ENCODE measurements at places on chromosomes 4 and X.

- no peak for DNase-seq
Measured at GRCh38 chr4:139957065-139957464, 196.9 kb downstream of the MAML3 start.

DNA sequence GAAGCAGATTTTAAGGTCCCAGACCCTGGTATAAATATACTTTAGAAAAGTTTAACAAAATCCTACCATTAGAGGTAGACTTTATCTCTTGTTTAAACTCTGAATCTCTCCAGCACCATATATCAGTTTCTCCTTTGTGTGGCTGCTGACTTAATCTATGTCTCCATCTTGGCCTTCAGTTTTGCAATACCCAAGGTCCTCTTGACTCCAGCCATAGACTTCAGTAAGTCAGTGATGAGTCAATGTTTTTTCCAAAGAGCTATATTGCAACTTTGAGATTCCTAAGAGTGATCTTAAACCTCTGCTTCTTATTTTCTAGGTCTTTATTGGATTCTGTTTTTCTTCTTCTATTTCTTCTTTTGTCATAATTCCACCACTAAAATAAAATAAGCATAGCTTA is 50.8 kb upstream of the ADGRL3 start:
- DNase-seq: no peak

DNA sequence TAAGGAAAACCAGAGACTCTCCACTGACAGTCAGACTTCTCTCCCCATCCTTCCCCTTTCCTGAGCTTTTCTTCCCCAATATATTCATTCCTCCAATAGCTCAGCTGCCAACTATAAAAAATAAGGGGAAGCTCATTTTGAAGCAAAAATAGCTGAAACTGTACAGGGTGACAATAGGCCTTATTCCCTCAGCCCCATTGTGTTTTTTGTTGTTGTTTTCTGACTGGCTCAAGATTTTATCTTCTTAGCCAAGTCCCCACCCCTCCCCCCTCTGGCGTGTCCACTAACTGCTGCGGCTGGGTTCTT is 26.2 kb downstream of the PRPS1 start:
- DNase-seq: no peak

DNA sequence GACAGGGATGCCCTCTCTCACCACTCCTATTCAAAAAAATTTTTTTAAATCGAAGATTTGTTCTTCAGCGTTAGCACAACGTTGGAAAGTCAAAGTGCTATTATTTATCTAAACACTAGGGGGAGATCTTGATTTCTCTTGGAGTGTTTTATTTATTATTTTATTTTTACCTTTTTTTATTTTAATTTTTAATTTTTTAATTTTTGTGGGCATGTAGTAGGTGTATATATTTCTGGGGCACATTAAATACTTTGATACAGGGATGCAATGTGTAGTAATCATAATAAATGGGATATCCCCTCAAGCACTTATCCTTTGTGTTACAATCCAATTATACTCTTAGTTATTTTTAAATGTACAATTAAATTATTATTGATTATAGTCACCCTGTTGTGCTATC is 37.4 kb upstream of the SLC10A4 start:
- no peak for DNase-seq

- no peak for DNase-seq
Measured at GRCh38 chr4:137378393-137378792, 153.9 kb downstream of the PCDH18 start.

GRCh38 chr4:144873226-144873990 is 224.6 kb downstream of the ANAPC10 start:
- DNase-seq: no peak

DNA sequence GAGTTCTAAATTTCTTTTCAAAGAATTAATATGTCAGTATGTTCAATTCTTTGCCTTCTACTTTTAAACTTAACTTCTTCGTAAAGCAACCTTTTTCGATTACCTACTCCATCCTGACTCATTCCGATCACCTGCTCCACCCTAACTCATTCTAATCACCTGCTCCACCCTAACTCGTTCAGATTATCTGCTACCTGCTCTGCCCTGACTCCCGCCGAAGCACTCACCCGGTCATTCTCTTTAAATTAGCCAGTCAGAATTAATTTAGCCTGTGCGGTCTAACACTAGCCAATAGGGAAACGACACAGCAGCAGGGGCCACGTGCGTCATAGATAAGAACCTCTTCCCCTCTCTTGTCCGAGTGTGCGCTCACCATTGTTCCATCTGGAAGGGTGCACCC is 60.1 kb upstream of the SH3RF1 start:
- no peak for DNase-seq

- no peak for DNase-seq
Measured at GRCh38 chrX:140177821-140178220, 212.5 kb upstream of the CXorf66 start.

- no peak for DNase-seq
Measured at GRCh38 chr4:113682730-113683537, 78.6 kb downstream of the CAMK2D start.

DNA sequence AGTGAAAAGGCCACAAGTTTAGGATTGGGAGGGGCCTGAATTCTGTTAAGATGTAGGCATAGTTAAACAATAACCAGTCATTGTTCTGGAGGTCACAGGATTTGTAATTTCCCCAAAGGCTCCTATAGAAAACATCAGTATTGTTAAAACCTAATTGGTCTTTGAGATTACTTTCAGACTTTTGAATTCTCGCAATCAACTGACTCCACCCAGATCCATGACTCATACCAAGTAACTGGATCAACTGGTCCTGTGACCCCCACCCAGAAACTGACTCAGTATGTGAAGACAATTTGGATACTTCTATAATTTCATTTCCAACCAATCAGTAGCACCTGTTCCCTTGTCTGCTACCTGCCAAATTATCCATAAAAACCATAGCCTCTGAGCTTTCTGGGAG is 28.4 kb downstream of the MAGEB16 start:
- DNase-seq: peak; percentile 15

- no peak for DNase-seq
Measured at GRCh38 chr4:106677213-106677612, 308.6 kb upstream of the GIMD1 start.

DNA sequence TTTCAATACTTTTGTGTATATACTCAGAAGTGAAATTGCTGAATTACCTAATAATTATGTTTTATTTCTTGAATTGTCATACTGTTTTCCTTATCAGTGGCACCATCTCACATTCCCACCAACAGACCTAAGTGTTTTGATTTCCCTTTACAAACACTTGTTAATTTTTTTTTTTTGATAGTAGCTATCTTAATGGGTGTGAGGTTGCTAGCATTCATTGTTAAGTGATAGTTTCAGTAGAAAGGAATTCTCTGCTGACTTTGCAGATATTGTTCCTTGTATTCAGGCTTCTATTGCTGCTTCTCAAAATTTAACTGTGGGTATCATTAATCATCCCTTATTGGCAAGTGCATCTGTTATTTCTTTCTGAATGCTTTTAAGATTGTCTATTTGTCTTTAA is 927.5 kb upstream of the SLIT2 start:
- DNase-seq: no peak
